Daoy (cell line): ENCODE measurements at places on chromosomes 12 and 14. TPM values are rescaled to one million over a fixed set of nuclear protein-coding genes. Genes with fewer than 3 reads are reported as not detected.

LTBP2 gene
- 7.6 and 9.6 TPM in 2 replicates for total RNA-seq

COX8C gene
- not detected in 2 replicates for total RNA-seq

KRT2 gene
- 0.03 and 0.40 TPM in 2 replicates for total RNA-seq

GPR132 gene
- total RNA-seq, result 3.3 and 5.1 TPM in 2 replicates

PRICKLE1 gene
- total RNA-seq, result 2.4 and 13.2 TPM in 2 replicates

PPFIA2 gene
- total RNA-seq, result 1.8 and 2.9 TPM in 2 replicates

PLEK2 gene
- total RNA-seq, result 12.8 and 17.0 TPM in 2 replicates

SMIM41 gene
- not detected in 2 replicates for total RNA-seq

SPIC gene
- not detected in 2 replicates for total RNA-seq

PCNX1 gene
- 17.2 and 21.6 TPM in 2 replicates for total RNA-seq

RIPK3 gene
- total RNA-seq, result not detected in 2 replicates

TBX3 gene
- total RNA-seq, result 13.7 and 15.3 TPM in 2 replicates

MYF5 gene
- not detected in 2 replicates for total RNA-seq

GPR68 gene
- 10.1 and 11.6 TPM in 2 replicates for total RNA-seq

GLT8D2 gene
- total RNA-seq, result 4.0 and 6.6 TPM in 2 replicates

FGF23 gene
- total RNA-seq, result not detected in 2 replicates

BMAL2 gene
- 57.2 and 65.3 TPM in 2 replicates for total RNA-seq

AKAP3 gene
- 0.97 and 4.5 TPM in 2 replicates for total RNA-seq

COL2A1 gene
- 0.30 and 1.1 TPM in 2 replicates for total RNA-seq

GPR84 gene
- not detected in 2 replicates for total RNA-seq

ASB2 gene
- total RNA-seq, result 1.8 and 3.0 TPM in 2 replicates

CEBPE gene
- total RNA-seq, result not detected in 2 replicates

MSI1 gene
- total RNA-seq, result 0.33 and 3.1 TPM in 2 replicates

ARMH4 gene
- 2.9 and 3.3 TPM in 2 replicates for total RNA-seq

NELL2 gene
- total RNA-seq, result 19.9 and 28.0 TPM in 2 replicates

GPR65 gene
- 0.03 TPM in 1 of 2 replicates, not detected in the other for total RNA-seq

GARIN6 gene
- not detected in 2 replicates for total RNA-seq

OASL gene
- total RNA-seq, result 29.6 and 38.7 TPM in 2 replicates

P2RX2 gene
- not detected in 2 replicates for total RNA-seq

ADCY4 gene
- 0.17 TPM in 1 of 2 replicates, not detected in the other for total RNA-seq

COCH gene
- 35.5 and 43.5 TPM in 2 replicates for total RNA-seq

BTBD6 gene
- 43.3 and 51.3 TPM in 2 replicates for total RNA-seq

PIWIL1 gene
- total RNA-seq, result 0.68 and 1.8 TPM in 2 replicates

DDN gene
- 0.80 TPM in 1 of 2 replicates, not detected in the other for total RNA-seq

HOXC5 gene
- total RNA-seq, result 0.12 and 1.9 TPM in 2 replicates

SUSD6 gene
- 4.6 and 4.8 TPM in 2 replicates for total RNA-seq

IPO8 gene
- 22.3 and 27.9 TPM in 2 replicates for total RNA-seq

CSRP2 gene
- total RNA-seq, result 74.6 and 90.0 TPM in 2 replicates

MIP gene
- not detected in 2 replicates for total RNA-seq

C12orf50 gene
- total RNA-seq, result not detected in 2 replicates

CLEC4E gene
- total RNA-seq, result not detected in 2 replicates

DIO3 gene
- not detected in 2 replicates for total RNA-seq

IGF1 gene
- not detected in 2 replicates for total RNA-seq

KLHL33 gene
- not detected in 2 replicates for total RNA-seq
